ENCODE measurements at places on chromosomes 7 and 10. TPM values are rescaled to one million over a fixed set of nuclear protein-coding genes. Genes with fewer than 3 reads are reported as not detected.

The NOC3L gene
- 18.6 TPM for total RNA-seq

The RAMP3 gene
- 54.1 TPM for total RNA-seq

The HOXA4 gene
- total RNA-seq, result 9.5 TPM

The FAM241B gene
- 3.1 TPM for total RNA-seq

The CCL24 gene
- not detected for total RNA-seq

The IRF5 gene
- 5.8 TPM for total RNA-seq

The PLAU gene
- 36.7 TPM for total RNA-seq

The LRMDA gene
- total RNA-seq, result 14.4 TPM

The BHLHA15 gene
- total RNA-seq, result not detected

The TMEM72 gene
- total RNA-seq, result not detected

The CRTAC1 gene
- 22.9 TPM for total RNA-seq

The DIP2C gene
- total RNA-seq, result 39.3 TPM

DNA sequence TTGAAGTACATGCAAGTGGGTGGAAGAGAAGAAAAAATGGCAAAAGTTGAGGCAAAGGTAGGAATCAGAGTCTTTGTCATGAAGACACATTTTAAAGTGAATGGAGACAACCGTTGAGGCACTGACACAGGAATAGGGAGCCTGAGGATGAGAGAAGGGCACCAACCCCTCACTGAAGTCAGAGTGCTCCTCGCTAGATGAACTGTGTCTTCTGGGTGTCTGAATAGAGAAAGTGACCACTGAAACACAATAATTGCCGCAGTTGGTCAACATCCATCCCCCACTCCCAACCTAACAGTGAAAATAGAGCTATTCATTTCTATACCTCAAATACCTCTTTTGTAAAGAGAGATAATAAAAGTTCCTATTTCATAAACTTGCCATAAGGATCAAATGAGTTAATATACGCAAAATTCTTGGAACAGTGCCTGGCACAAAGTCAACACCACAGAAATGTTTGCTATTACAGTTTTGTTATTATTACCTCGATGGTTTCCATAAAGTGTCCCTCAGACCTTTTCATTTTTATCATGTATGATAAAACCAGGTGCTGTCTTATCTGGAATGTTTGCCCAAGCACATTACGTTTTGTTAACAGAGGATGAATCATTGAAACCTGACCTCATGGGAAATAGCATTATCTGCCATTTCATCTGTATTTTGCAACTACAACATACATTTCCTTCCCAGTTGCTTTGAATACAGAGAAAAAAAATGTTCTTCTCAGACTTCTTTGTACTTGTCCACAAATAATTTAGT is 61.8 kb upstream of the SP4 start:
- DNase-seq, result no peak

- DNase-seq, result no peak
Observed at GRCh38 chr7:77157446-77157845, 35.0 kb downstream of the CCDC146 start.

- DNase-seq, result peak; percentile 88
Observed at GRCh38 chr7:73703757-73704639, 15.5 kb downstream of the STX1A start.

DNA sequence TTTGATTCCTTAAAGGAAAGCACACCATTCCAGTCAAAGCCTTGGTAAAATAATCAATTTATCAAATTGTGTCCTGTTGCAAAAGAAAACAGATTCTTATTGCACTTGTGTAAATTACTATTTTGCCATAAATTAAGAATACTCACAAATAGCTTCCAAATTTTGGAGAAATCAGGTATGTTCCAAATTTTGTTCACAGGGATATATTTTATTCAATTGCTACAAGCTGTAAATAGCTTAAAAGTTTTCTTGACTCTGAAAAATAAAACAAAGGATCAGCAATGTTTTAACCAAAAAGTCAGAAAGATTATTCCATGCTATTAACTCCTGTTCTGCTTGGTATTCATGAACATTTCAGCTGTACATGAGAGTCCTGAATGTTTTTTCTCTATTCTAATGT is 47.4 kb upstream of the CHST3 start:
- DNase-seq, result no peak

DNA sequence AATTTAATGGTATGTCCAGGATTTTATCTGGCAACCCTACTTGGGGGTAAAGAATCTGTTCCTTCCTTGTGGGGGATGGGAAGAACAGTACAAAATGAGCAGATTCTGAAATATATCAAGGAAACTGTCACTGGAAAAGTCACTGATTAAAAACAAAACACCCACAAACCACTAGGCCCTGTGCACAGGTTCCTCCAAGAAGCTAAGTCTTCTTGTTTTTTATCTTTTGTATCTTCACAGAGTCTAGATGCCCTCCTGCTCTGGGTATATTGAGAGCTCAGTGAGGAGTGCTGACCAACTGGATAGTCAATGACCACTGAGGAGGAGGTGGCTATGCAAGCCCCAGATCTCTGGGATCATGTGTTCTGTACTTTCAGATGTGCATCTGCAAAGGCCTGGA is 86.8 kb upstream of the ANKRD1 start:
- no peak for DNase-seq

DNA sequence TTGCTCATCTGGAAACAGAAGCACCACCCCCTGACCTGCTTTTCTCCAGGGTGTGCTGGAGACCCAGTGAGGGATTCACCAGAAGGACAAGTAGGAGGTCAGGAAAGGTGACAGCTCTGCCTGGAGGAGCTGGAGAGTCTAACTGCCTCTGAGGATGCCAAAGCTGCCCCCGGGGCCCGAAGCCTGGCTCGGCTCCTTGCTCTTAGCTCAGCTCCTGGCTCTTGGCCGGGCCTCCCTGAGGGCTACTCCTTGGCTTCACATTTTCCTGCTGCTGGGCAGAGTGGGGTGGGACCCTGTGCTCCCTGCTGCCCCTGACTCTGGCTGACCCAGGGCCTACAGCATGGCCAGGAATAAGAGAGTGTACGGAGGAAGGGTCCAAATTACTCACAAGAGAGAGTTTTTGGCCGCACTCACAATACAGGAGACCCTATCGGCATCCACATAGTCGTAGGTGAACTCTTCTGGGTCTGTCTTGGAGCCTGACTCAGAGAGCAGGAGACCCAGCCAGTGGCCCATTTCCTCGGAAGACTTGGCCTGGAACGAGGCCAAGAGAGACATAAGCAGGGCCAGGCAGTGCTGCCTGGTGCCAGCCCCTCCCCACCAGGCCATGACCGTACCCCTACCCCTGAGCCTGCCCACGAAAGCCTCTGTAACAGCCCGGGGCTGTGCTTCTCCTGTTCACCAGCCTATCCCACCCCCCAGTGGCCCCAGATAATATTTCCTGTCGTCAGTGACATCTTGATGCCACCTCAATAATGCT is 63.1 kb downstream of the VWA2 start:
- peak; percentile 76 for DNase-seq

- no peak for DNase-seq
Observed at GRCh38 chr10:8183241-8183704, 128.8 kb downstream of the GATA3 start.

GRCh38 chr7:15418264-15418663 is 143.6 kb downstream of the AGMO start:
- no peak for DNase-seq

DNA sequence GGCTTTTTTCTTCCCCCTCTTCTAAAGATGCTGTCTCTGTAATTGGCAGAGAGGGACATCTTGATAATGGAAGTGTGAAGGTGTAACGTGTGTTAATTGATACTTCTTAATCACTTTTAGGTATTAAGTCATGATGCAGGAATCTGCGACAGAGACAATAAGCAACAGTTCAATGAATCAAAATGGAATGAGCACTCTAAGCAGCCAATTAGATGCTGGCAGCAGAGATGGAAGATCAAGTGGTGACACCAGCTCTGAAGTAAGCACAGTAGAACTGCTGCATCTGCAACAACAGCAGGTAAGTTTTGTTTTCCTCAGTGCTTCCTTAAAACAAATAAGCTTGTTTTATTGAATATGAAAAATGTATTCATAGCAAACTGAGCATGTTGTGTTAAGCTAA is 11.8 kb downstream of the FOXP2 start:
- no peak for DNase-seq

DNA sequence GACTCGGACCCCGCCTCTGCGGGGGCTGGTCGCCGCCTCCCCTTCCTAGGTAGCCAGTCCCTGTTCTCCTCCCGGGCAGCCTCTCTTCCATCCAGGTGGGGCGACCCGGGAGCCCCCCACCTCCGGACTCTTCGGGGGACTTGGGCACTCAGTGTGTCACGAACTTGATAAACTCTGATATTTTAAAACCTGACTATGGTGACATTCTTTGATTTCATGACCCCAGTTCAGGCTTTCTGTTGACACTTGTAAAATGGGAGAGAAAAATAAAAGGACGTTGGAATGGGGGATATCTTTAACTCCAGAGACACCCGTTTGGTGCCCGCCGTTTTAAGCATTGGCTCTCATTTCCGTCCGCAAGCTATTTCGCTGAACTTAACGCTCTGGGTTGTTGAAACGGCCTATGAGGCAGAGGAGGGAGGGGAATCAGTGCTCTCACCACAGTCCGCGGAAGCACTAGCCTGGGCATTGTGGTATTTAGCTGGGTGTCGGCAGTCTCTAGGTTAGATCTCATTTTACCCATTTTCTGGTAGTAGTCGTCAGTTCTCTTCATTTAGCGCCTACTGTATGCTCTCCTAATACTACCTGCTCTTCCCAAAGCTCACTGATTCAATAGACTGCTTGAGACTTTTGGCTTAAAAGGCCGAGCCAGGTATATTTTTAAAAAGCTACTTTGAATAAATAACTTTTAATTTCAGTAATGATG is 738 bp downstream of the VPS26A start:
- peak; percentile 85 for DNase-seq

DNA sequence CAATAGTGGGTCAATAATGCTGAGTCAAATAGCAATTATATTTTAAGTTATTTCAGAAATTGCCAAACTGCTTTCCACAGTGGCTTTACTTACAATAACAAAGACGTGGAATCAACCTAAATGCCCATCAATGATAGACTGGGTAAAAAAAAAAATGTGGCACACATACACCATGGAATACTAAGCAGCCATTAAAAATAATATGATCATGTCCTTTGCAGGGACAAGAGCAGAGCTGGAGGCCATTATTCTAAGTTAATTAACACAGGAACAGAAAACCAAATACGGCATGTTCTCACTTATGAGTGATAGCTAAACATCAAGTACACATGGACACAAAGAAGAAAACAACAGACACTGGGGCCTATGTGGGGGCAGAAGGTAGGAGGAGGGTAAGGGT is 15.0 kb upstream of the CYP3A4 start:
- DNase-seq, result no peak

GRCh38 chr7:28725911-28726310 is 232.2 kb downstream of the TRIL start:
- no peak for DNase-seq

DNA sequence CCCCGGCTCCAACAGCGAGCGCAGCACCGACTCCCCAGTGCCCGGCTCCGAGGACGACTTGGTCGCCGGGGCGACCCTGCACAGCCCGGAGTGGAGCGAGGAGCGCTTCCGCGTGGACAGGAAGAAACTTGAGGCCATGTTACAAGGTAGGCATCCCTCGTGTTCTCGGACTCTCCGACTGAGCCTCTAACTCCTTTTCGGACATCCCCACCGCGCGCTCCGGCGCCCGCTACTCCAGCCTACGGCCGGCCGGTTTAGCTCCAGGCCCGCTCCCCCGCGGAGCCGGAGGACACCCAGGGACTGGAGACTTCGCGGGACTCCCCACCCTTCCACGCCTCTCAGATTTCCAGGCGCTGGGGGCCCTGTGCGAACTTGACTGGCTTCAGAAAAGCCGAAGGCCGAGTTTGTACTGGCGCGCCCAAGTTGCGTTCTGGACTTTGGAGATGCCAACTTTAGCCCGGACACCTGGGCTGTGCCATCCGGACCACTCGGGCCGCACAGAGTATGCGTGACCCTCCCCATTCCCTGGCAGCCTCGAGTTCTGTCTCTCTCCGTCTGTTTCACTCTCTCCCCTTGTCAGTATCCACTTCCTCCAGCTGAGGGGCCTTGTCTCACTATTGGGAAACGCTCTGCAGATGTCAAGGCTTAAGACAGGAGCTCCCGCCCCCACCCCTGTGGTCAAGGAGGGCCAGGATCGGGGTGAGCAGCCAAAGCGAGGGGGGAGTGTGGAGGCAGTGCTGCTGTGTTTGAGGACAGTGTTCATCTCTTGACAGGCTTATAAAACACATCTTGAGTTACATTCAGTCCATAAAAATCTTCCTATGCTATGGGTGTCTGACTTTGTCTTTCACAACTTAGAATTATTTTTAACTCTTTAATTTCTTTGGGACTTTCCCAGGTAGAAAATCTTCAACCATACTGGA is 777 bp downstream of the BICC1 start:
- DNase-seq, result peak; percentile 85

DNA sequence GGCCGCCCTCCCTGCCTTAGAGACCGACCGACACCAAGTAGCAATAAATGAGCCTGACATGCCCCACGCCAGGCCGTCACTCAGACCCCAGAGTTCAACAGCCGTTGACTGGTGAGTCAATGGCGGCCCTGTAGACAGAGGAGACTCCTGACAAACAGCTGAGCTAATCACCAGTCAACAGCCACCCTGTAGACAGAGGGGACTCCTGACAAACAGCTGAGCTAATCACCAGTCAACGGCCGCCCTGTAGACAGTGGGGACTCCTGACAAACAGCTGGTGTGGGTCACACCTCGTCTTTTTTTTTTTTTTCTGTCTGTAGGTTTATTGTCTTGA is 16.9 kb upstream of the KNDC1 start:
- DNase-seq, result no peak

DNA sequence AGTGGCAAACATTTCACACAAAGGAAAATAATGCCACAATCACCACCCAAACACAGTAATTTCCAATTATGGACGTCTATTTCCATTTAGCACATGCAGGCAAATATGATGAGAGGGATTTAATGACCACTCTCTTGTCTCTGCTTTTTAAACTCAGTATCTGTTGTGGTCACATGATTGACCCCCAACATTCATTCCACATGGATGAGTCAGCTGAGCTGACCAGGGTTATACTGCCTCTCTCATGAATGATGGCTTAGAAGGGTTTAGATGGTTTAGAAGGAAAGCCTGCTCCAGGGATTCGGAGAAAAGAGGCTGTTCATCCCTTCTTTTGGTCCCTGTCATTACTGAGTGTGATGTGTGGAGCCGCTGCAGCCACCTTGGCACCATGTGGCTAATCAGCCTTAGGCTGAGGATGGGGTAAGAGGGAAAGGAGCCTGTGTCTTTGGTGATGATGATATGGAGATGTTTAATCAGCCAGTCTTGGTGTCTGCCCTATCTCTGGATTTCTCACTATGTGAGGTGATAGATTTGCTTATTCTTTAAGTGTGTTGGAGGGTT is 38.2 kb upstream of the JAKMIP3 start:
- no peak for DNase-seq

- no peak for DNase-seq
Observed at GRCh38 chr7:143177374-143178119, 5.7 kb upstream of the TAS2R39 start.

DNA sequence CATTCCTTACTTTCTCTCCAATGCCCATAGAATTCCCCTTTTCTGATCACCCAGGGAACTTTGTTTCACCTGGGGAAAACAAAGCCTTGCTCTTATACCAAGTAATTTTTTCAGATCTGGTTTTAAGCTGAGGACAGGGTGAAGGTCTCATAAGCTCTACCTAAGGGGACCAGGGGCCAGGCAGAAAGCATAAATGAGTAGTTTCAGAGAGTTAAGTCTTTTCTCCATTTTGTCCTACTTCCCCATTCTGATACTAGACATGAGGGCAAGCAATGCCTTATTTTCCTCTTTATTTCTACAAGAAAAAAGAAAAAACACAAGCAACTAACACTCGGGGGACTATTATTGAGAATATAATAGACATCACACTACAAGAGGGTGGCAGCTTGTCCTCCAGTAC is 2.9 kb downstream of the AKR1D1 start:
- DNase-seq, result no peak

- DNase-seq, result no peak
Observed at GRCh38 chr7:27901028-27901760, 161.2 kb downstream of the TAX1BP1 start.

Measured in posterior vena cava (tissue), 2 donors.